CD8-positive, alpha-beta T cell (primary cell): ENCODE measurements at places on chromosomes 11 and 22.

DNA sequence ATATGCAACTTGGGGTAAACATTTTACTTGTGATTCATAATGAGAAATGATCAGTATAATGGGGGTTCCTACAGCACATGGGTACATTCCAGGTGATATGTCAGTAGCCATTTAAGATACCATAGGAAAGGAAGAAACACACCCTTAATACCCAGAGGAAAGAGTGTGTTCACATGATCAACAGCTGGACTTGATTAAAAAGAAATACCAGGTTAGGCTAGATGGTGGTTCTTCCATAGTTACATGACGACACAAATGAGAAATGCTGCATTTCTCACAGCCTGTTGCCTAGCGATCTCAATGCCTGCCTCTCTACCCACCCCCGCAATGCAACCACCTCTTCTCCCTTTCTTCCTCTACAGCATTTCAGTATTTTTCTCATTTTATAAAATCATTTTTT is 96.8 kb downstream of the TTC28 start:
- DNase-seq = no peak

- peak; percentile 61 for DNase-seq
These were observed 58.2 kb downstream of the RRAS2 start for GRCh38 chr11:14300661-14301304.

- no peak for DNase-seq
These were observed 902.9 kb downstream of the DLG2 start for GRCh38 chr11:84724256-84724655.

DNA sequence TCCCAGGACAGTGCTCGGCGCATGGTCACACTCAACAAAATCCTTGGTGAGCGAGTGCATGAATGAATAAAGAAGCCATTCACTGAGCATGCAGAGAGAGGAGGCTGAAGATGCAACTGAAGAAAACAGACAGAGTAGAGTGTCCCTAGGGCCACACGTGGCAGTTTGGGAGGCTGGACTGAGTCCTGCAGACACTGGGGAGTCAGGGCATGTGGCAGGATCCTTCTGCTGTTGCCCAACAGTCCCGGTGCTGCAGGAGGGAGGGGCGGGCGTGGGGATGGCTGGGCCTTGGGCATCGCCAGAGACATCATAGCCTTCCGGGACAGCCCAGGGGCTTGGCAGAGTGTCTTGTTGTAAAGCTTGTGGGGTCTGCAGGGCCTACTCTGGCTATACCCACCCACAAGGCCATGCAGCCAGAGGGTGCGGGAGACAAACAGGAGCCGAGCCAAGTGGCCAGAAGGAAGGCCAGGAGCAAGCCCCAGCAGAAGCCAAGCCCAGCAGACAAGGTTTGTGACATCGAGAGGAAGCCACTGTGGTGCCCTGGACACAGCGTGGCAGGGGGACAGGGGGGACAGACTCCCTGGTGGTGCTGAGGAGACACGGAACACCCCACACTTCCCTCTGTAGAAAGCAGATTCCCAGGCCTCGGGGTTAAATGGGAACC is 26.7 kb upstream of the FBLN1 start:
- DNase-seq = no peak

DNA sequence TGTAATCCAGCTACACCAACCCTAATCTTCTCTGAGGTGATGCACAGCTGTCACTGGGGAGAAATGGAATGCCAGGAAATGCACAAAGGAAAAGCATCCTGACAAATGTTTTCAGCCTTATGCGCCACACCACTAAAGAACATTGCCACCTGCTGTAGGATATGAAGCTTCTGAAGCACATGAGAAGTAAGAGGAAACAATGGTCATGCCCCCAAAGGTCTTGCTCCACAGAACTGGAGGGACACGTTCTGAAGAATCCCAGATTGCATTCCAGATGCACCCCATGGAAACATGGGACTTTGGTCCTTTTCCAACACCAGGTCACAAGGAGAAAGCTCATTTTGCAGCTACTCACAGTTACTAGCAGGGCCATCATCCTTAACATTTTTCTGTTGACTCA is 48.7 kb upstream of the ZBED5 start:
- DNase-seq = peak; percentile 20

DNA sequence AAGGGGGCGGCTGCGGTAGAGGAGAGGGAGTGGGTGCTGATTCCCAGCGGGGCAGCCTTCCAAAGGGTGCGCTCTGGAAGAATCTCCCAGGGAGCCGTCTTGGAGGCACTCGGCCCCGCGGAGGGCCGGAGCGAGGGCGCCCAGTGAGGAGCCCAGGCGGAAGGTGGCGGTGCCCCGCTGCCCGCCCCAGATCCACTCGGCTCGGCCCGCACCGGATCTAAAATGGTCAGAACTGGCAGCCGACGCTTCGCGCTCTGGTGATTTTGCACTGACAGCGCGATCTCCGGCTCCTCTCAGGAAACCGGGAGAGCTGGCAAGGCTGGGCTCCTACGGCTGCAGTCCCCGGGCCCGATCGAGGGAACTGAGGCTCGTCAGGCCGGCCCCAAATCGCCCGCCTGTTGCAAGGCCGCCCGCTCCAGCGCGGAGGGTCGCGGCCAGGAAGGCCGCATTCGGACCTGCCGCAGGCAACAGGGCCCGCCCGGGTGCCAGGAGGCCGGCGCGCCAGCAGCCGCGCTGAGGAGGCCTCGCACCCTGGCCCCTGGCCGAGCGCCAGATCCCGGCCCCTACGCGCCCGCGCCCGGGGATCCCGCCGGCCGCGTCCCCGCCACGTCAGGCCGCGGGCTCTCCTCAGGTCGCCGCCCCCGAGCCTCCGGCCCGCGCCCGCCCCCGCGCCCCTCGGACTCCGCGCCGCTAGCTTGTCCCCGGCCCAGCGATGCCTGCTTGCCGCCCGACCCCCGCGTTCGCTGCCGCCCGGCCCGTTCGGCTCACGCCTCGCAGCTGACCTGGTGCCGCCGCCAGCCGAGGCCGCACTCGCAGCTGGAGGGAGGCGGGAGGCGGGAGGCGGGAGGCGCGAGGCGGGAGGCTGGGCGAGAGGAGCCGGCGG is at the start of gene KLHL22:
TSS of gene KLHL22 (minus strand) at position 818 of the 883 bp plus-strand sequence. CDS start 6,584 bp downstream, outside the sequence.
- DNase-seq = no peak

DNA sequence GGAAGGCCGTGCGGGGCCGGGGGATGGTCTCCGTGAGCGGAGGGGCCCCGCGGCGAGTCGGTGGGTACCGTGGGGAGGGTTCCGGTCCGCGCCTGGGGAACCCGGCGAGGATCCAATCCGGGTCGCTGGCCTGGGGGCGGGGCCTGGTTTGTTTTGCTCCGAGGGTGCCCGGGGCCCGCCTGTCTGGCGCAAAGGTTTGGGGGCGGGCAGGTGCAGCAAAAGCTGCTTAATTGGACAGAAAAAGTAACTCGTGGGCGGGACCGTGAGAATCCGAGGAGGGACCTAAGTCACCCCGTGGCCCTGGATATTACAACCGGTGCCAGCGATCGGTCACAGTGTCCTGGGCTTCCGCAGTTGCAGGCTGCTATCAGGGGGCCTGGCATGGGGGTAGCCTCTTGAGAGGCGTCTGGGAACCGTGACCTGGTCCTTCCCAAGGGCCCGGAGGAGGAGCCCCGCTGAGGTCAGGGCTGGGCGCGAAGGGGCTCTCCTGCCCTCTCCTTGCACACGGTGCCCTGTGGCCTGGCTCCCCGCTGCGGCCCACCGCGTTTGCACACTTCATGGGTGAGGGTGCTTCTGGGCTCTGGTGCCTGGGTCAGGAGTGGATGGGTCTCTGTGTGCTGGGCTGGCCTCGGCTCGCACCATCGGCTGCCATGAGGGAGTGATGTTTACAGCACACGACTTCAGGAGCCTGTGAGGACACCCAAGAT is 1.4 kb downstream of the PNPLA2 start:
- DNase-seq = peak; percentile 96

- DNase-seq = no peak
These were observed 2.6 kb downstream of the MRGPRF start for GRCh38 chr11:69010361-69010891.

DNA sequence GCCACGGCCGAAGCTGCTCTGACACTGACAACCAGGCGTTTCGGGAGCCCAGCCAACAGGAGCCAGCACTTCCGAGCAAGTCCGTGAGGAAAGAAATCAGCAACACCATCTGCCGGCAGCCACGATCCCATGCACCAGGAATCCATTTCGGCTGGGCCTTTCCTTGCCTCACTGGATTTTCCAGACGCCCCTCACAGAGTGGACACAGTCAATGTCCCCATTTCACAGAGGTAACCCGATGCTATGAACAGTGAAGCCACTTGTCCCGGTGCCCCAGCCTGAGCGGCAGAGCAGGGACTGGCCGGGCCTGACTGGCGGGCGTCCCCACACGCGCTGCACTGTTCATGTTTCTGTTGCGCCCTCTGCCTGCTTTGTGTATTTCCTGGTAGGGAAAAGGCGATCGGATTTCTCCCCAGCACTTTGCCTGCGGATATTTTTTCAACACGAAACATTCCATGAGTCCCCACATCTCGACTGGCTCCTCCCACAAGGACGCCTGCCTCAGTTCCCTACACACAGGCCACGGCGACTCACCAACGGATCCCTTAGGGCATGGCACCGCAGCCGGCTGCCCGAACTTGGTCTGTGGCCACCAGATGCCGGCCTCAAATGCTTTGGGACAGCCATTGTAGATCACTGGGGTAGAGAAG is 55.3 kb downstream of the TRMU start:
- DNase-seq = no peak

DNA sequence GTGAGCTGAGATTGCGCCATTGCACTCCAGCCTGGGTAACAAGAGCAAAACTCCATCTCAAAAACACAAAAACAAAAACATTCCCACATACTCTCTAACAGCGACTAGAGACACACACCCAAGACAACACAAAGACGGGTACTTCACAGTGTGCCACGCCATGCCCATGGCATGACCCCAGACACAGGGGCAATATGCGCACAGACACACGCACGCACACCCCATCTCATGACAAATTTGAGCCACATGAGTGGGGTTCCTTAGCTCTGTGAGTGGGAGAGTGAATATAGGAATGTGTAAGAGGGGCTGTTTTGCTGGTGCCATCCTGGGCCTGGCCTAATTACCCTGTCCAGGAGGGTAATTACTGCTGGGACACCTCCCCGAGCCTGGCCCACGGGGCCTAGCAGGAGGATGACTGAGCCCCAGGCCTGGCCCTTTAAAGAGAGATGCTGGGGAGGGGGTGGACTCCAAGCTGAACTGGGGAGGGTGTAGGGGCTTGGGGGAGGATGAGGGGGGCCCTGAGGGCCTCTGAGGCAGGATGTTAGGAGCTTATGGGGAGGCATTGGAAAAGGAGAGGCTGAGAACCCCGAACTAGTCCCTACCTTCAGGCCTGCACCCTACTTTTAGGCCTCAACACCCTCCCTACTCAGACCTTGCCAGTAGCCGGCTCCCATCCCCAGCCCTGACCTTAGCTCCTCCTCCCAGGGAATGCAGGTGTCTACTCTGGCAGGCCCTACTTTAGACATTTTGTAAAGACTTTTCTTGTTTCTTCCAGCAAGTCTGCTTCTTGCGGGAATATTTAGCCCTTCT is 1.5 kb downstream of the LTBP3 start:
- no peak for DNase-seq

GRCh38 chr11:130165601-130166456 is 6.2 kb downstream of the ST14 start:
- DNase-seq = no peak

GRCh38 chr11:69233744-69234570 is 60.0 kb upstream of the MYEOV start:
- no peak for DNase-seq

- DNase-seq = no peak
These were observed 78.4 kb downstream of the CADM1 start for GRCh38 chr11:115425816-115426215.

DNA sequence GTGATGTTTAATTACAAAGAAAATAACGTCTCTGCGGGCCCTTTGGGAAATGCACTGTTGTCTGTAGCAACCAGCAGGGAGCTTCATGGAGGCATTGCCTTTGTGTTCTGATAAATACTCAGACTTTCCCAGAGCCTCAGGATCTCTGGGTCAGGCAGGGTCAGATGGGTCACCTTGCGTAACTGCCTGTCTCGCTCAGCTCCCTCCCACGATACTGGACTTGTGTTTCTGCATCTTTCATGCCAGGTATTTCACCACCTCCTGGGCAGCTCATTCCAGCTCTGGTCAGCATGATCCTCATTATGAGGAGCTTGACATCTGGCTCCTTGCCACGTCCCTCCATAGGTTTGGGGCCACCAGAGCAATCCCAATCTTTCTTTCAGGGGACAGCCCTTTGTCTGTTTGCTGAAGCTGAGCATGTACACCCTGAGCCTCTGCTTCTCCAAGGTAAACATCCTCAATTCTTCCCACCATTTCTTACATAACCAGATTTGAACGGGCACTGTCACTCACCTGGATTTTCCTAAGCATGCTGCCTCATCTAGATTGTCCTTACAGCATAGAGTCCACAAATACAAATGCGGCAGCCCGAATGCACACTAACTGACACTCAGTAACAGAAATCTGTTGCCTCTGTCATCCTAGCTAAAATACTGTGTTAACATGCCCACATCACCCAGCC is 162.3 kb downstream of the LARGE1 start:
- no peak for DNase-seq

GRCh38 chr11:72363112-72363511 is 71.2 kb downstream of the CLPB start:
- DNase-seq = no peak
